SW480 (cell line): ENCODE measurements at places on chromosomes 6 and 20.
A peak's percentile ranks its signal among the peaks of the same experiment; 100 is the strongest.

DNA sequence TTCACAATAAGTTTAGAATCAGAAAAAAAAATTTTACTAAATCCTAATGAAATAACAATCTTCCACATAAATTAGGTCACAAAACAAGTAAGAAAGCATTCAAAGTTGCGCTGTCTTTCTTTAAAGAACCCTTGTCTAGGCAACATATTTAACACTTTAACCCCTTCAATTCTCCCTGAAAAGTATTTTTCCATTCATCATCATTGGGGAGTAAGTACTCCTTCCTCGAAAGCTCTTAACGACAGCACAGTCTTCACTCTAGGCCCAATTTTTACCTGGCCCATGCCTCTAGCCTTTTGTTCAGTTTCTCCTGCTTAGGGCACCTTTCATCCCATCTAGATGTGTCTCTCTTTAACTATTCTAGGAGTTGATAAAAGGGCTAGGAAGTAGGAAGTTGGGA lies 2.6 kb downstream of the TSPYL1 start:
- no peak for DNase-seq

DNA sequence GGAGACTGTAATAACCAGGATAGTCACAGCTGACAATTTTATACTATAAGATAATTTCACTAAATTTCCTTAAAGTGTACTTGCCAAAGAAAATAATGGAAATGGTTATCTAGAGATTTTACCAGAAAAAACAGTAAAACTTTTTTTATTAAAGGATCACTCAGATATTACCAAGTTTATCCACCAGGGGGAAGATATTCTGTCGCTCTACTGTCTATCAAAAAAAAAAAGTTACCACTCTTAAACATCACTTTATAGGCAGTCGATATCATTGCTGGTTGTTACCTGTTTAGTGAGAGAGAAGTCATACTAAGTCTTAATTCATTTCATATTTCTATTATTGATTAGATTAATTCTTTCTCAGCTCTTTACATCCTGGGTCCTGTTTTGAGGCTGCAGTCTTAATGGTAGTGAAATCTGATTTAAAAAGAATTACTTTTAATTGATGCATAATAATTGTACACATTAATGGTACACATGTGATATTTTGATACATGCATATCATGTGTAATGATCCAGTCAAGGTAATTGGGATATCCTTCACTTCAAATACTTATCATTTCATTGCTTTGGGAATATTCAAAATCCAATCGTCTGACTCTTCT lies 18.9 kb downstream of the L3MBTL3 start:
- no peak for DNase-seq

GRCh38 chr20:41408156-41408794 lies 41.7 kb upstream of the EMILIN3 start:
- DNase-seq: no peak

- DNase-seq: no peak
Measured at GRCh38 chr20:24633521-24633920, 164.1 kb downstream of the SYNDIG1 start.

GRCh38 chr6:72721346-72721745 lies 99.5 kb downstream of the KCNQ5 start:
- DNase-seq: no peak

- no peak for DNase-seq
Measured at GRCh38 chr6:94260765-94261164, 841.4 kb upstream of the EPHA7 start.

- DNase-seq: no peak
Measured at GRCh38 chr6:141484711-141485110, 648.0 kb upstream of the GJE1 start.

GRCh38 chr6:35493307-35493983 lies 3.4 kb downstream of the TEAD3 start:
- no peak for DNase-seq

DNA sequence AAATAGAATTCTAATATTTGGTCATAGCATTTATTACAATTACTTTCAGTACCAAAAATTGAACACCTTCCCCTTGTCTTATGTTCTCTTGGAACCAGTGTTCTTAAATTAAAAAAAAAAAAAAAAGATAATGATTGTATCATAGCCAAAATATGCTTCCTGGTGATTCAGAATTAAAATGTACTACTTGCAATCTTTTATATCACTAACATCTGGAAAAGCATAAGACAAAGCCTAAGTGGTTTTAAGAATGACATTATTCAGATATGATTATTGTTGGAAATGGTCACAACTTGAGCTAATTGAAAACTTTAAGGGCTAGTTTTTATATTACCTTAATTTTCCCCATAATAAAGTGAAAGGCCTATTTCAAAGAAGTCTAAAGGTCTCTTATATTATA lies 493.3 kb upstream of the MARCKS start:
- DNase-seq: no peak

GRCh38 chr20:3786126-3786484 lies 435 bp downstream of the CENPB start:
- peak; percentile 67 for DNase-seq

DNA sequence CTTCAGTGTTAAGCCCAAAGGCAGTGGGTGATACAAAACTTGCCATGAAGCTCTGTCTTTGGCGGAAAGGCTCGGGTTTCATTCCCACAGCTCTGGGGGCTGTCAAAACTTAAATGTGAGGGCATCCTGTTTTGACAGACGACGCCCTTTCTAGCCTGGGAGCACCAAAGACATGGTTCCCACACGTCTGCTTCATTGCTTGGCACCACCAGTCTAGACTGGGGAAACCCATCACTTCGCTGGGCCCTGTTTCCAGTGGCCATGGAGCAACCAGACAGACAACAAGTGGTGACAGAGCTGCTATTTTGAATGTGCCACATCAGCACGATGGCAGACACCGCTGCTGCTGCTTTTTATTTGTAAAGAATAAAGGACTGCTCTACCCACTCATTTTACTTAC lies 127.5 kb downstream of the SASH1 start:
- DNase-seq: no peak

DNA sequence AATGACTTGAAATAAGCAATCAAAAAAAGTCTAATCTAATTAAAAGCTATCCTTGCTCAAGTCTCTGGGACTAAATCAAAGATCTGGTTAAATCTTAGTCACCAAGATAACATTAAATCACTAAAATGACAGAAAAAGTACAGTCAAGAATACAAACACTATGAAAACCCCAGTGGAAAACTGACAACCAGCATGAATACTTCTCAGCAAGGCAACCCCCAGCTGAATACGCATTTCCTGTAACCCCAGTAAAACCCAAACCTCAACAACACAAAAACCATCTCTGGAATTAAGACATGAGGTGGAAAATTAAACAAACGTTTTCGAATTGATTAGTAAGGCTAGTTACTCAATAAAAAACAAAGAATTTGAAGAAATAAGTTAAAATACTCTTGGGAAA lies 23.7 kb upstream of the ZC3H12D start:
- DNase-seq: no peak

DNA sequence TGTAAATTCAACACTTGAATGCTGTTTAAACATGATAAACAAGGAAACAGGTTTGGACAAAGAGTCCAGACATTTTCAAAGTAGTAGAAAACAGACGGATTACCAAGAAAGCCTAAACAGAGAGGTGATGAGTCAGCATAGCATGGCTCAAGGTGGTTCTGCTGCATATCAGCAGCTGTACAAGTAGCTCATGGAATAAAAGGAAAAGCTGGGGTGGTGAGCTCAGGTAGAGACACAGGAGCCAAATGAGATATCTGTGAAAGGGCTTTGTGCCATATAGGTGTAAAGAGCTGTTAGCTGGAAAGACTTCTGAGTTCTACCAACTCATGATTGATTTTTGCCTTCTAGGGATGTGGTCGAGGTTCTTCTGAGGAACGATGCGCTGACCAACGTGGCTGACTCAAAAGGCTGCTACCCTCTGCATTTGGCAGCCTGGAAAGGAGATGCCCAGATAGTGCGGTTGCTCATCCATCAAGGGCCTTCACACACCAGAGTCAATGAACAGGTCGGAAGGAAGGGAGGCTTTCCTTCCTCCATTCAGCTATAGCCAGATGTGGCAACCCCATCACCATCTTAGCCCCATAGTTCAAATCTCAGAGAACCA lies 80.7 kb downstream of the ANKS1A start:
- no peak for DNase-seq

- no peak for DNase-seq
Measured at GRCh38 chr20:25067102-25067987, 9.4 kb upstream of the ACSS1 start.

DNA sequence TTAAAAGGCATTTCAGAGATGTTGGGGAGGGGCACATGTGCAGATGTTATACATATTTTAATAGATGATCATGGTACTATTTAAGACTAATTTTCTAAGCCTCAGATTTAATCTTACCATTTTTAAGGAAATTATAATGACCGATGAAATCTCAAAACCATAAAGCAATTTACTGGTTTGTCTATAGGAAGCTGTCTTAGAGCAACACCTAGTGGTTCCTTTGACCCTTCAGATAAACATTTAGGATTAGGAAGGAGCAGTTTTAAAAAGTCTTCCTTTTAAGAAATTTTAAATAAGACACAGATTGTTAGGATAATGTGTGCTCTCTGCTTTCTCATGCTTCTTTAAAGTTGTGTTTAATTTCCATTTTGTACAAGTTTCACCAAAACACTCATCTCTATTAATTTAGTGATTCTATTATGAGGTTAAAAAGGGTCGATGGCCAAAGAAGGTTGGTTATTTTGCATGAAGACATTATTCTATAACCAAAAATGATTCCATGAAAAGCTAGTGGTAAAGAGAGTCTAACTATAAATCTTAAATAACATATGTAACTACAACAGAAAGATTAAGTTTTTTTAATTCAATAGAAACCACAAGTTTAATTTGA lies 376.4 kb downstream of the HACE1 start:
- DNase-seq: peak; percentile 23

DNA sequence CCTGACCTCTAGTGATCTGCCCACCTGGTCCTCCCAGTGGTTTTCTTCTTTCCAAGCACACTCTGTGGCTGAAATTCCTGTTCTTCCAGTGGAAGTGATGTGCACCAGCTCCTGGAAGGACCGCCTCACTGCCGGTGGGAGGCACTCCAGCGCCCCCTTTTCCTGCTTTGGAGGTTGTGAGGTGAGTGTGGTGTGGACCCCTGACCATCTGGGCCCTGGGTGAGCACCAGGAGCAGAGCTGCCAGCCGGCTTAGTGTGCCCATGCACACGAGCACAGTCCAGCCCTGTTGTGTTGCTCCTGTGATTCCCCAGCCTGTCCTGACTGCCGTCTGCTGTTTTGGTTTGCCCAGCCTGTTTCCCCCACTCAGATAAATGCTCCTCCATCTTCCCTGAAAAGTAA lies 134.6 kb downstream of the FNDC1 start:
- no peak for DNase-seq

DNA sequence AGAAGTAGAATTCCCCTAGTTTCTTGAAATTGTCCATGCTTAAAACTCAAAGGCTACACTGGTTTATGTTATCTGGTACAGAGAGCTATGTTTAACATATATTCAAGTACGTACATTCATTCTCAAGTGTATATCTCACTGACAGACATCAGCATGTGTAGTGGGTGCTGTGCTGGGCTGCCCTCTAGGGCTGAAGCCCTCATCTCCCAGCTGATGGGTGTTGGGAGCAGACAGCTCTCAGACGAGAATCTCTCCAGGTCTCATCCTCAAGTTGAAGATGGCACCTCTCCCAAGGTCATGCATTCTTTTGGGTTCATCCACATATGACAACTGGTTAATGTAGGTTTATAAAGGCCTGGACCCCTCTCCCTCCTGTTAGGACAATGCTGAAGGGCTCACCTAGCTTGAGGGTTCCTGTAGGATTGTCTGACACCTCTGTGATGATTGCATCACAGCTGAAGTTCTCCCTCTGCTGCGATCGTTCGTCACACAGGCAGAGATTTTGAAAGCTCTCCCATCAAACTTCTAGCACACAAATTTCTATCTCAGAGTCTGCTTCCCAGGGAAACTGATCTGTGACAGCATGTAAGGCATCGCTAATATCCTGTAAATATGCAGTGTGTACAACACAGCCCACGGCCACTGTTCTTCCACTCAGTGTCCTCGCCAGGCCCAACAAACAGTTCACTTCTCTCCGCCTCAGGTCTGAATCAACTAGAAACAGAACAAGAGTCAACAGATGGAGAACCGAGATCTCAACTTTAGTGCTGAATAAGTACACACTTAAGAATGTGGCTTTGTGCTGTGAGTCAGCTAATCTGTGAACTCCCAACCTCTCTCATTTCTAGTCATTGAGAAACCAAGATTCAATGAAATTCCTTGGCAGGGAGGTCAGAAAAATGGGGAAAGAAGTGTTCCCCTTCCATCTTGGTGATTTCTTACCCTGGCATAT lies 43.2 kb downstream of the PREP start:
- no peak for DNase-seq

GRCh38 chr6:18234564-18234963 lies 29.8 kb downstream of the DEK start:
- DNase-seq: no peak

- peak; percentile 2 for DNase-seq
Measured at GRCh38 chr6:71123051-71123450, 165.6 kb upstream of the OGFRL1 start.

DNA sequence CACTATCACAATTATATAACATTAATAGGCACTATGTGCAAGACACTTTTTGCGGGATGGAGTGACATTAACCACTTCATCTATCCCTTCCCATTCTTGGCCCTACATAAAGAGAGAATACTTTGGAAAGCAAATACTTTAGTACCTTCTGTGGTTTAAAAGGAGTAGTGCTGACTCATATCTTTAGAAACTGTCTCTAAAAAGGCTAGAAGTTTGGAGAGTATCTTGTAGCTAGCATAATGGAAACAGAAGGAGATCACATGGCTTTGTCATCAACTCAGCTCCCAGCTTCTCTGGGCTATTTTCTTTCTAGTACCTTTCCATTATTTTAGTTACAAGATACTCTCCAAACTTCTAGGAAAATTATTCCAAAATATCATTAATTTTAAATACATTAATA lies 157.5 kb downstream of the ADGRG6 start:
- no peak for DNase-seq

- no peak for DNase-seq
Measured at GRCh38 chr6:8149350-8149749, 47.0 kb upstream of the EEF1E1 start.

DNA sequence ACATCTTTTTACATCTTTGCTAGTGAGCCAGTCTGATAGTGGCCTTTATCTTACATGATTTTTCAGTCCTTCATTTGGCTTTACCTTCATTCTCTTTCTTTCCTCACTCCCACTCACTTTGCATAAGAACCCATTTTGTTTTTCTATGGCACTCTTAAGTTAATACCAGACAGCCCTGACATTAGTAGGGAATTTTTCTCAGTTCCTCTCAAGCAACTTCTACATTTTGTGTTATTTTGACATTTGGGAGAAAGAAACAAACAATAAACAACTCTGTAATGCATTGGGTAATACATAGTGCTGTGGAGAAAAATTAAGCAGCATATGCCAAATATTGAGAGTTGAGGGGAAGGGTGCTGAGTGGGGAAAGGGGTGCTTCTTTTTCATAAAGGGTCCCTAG lies 524.1 kb upstream of the JAG1 start:
- no peak for DNase-seq

- no peak for DNase-seq
Measured at GRCh38 chr20:57315083-57315975, 14.3 kb upstream of the SPO11 start.
